ENCODE measurements at places on chromosomes 6 and 20. TPM values are rescaled to one million over a fixed set of nuclear protein-coding genes. Genes with fewer than 3 reads are reported as not detected.

Gene ADGB
- 0.15 TPM for polyA plus RNA-seq

Gene LHFPL5
- polyA plus RNA-seq = not detected

Gene OR2B6
- not detected for polyA plus RNA-seq

Gene BHLHE23
- polyA plus RNA-seq = not detected

Gene FKBP1C
- 0.83 TPM for polyA plus RNA-seq

Gene LBP
- polyA plus RNA-seq = not detected

Gene PRRT1
- polyA plus RNA-seq = 5.4 TPM

Gene CST2
- not detected for polyA plus RNA-seq

Gene DDO
- polyA plus RNA-seq = 0.93 TPM

Gene FOXF2
- 0.33 TPM for polyA plus RNA-seq

Gene TMEM200A
- 24.7 TPM for polyA plus RNA-seq

All from left renal pelvis (tissue), 4 donors.